ENCODE measurements at places on chromosomes 6 and 20.
A peak's percentile ranks its signal among the peaks of the same experiment; 100 is the strongest.

DNA sequence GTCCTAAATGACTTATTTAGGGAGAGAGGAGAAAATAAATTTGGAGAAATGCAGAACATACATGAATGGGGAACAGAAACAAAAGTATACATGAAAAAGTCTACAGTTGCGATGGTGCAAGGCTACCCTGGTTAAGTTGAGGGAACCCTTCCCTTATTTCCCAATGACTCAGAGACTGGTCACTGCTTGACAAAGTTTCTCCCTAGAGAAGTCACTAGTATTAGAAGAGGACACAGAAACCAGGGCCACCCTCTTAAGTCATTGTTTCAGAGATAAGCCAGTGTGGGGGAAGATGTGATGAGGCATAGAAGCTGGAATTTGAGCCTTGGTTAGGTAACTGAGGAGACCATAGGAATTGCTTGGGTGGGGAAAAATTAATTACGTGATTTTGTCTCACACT lies 24.4 kb upstream of the EDN1 start:
- DNase-seq = no peak

DNA sequence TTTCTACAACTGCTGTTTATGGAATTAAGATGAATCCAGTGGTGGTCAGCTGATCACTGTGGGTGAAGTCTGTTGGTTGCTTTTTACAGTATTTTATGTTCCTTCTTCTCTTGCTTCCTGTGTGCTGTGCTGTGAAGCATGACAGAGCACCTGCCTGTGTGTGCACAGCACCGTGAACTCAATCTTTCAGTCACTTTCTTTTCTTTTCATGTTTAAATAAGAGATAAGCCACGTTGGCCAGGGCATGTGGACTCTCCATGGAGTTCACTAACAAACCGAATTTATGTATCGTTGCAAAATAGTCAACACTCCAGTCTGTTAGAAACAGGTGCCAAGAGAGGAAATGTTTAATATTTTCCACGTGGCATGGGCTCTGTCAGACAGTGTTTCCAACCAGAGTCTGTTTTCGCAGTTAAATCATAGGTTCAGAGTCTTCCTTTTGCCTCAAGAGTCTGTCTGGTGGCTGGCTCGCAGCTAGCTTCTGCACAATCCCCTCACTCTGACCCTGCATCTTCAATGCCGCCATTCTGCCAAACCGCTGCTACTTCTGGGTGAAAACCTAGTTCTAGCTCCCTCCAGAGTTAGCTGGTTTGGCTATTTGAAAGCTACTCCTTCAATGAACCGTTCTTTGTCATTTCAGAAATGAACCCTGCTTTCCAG lies 73.2 kb downstream of the QRSL1 start:
- peak; percentile 63 for DNase-seq

- DNase-seq = no peak
Measured at GRCh38 chr6:113289166-113289565, 568.0 kb upstream of the MARCKS start.

- no peak for DNase-seq
Measured at GRCh38 chr6:160791981-160792418, 90.0 kb downstream of the PLG start.

DNA sequence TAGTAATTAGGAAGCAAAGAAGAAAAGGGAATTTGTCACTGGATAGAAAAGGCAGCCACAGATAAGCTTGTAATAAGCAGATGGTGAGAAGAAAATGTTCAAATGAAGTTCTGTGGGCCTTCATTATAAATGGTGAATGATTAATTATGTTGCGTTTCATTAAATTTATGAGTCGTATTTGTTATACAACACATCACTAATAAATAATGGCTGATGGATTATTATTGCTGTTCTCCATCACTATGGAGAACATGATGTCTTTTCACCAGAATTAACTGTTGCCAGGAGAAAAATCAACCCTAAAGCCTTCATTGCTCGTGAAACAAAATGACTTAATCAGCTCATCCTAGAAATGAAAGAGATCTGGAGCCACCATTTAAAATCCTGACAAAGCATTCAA lies 158.5 kb downstream of the BTBD3 start:
- DNase-seq = no peak

- DNase-seq = no peak
Measured at GRCh38 chr6:84847390-84848160, 83.2 kb upstream of the TBX18 start.

- DNase-seq = peak; percentile 67
Measured at GRCh38 chr6:108958900-108959770, 110.9 kb downstream of the ARMC2 start.

- DNase-seq = peak; percentile 38
Measured at GRCh38 chr6:217048-217659, 75.1 kb upstream of the DUSP22 start.

GRCh38 chr6:159097256-159097655 lies 52.5 kb upstream of the TAGAP start:
- DNase-seq = no peak

GRCh38 chr6:22884456-22884855 lies 315.1 kb downstream of the HDGFL1 start:
- no peak for DNase-seq

- DNase-seq = no peak
Measured at GRCh38 chr6:2669067-2669700, 81.5 kb downstream of the MYLK4 start.

DNA sequence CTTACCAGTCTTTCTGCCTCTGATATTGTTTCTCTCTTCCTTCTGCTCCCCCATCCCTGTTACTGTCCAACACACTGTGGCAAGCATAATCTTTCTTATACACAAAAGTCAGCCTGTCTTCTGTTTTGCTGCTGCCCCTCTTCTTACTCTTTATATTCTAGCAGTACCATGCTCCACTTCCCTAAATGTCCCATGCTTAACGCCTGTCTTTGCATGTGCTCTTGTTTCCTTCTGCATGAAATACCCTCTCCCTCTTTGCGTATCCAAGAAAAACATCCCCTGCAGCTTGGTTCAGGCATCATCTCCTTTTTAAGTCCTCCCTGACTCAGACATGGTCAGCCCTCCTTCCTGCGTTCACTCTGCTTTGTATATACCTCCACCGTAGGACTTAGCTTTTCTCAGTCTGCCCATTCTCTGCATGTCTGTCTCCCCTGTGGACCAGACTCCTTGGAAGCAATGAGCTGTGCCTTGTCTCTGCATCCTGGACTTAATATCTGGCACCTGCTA lies 103.9 kb downstream of the CTNNBL1 start:
- no peak for DNase-seq

- DNase-seq = no peak
Measured at GRCh38 chr6:35600659-35601125, 88.0 kb upstream of the TULP1 start.

DNA sequence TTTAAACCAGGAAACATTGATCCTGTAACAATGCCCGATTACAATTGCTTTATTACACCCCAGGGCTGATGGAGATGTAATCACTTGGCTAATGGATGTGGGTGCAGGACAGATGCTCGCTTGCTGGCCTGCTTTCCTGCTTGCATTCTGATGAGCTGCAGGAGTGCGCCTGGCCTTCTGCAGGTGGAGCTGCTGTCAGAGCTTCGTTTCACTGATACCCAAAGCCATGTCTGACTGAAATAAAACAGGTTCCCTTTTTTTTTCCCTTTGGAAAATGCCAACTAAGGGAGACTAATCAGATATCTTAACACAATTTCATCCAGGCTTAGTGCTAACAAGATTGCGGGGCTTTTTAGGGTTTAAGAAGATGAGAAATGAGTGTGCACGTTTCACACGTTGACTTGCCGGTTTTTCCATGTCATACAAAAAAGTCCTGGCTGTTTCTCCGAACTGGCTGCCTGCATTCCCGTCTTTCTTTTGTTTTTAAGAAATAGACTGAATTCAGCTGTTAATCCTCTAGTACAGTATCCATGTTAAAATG lies 60.7 kb downstream of the VAPB start:
- no peak for DNase-seq

GRCh38 chr6:109978174-109979032 lies at the start of gene GPR6:
TSS of gene GPR6 (plus strand) at chr6:109978311. CDS start at chr6:109979113, 802 bp downstream.
- peak; percentile 48 for DNase-seq

GRCh38 chr6:45709781-45710220 lies 305.9 kb downstream of the CLIC5 start:
- no peak for DNase-seq

DNA sequence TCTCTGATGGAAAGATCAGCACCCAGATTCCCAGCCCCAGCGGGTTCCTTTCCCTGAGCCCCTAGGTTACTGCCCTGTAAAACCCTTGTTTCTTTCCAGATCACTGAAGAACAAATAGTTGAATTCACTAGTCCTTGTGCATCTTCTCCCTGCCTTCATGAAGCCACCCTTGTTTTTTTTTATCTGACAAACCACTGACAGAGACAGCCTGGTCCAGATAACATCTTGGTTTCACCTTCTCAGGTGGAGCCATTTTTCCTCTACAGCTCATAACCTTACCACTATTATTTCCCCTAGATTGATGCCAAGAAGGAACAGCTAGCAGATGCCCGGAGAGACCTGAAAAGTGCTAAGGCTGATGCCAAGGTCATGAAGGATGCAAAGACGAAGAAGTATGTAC lies 15.9 kb upstream of the PLCG1 start:
- DNase-seq = no peak

DNA sequence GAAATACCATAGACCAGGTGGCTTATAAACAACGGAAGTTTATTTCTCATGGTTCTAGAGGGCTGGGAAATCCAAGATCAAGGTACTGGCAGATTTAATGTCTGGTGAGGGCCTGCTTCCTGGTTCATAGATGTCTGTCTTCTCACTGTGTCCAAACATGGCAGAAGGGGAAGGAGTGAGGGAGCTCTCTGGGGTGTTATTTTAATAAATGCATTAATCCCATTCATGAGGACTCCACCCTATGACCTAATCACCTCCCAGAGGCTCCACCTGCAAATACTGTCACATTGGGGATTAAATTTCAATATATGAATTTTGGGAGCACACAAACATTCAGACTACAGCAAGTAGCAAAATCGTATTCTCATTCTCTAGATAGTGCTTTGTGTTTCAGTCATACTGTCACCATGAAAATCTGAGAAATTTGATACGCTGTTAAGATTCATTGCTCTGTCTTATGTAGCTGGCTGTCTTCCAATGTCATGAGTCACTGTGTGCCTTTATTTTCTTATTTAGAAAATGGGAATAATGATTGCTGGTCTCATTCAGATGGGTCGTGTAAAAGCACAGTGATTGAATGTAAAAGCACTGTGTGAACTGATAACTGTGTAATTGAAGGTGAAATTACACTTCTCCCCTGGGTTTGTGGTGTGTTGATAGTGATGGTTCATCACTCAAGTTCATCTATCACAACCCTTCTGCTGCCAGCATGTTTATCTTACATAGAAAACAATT lies 8.9 kb upstream of the ERVFRD-1 start:
- no peak for DNase-seq

GRCh38 chr6:16921399-16922110 lies 160.3 kb upstream of the ATXN1 start:
- no peak for DNase-seq

- DNase-seq = no peak
Measured at GRCh38 chr20:43525021-43525420, 17.5 kb downstream of the L3MBTL1 start.

DNA sequence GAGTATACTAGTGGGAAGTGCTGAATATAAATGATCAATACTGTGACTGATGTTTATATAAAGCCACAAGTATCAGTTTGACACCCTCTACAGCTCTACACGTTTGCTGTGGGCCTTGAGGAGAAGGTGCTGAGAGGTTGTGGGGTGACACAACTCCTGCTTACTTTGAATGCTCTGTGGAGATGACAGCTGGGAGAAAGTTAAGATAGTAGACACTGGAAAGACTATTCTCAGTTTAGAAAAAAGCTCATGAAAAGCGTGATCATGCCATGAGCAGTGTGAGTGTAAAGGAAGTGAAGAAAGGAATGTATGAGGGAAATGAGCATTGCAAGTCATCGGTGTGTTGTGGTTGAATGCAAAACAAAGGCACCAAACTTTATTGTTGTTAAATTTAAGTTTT lies 215.8 kb downstream of the UTRN start:
- DNase-seq = no peak

GRCh38 chr20:9831032-9831431 lies 7.8 kb downstream of the PAK5 start:
- DNase-seq = no peak

DNA sequence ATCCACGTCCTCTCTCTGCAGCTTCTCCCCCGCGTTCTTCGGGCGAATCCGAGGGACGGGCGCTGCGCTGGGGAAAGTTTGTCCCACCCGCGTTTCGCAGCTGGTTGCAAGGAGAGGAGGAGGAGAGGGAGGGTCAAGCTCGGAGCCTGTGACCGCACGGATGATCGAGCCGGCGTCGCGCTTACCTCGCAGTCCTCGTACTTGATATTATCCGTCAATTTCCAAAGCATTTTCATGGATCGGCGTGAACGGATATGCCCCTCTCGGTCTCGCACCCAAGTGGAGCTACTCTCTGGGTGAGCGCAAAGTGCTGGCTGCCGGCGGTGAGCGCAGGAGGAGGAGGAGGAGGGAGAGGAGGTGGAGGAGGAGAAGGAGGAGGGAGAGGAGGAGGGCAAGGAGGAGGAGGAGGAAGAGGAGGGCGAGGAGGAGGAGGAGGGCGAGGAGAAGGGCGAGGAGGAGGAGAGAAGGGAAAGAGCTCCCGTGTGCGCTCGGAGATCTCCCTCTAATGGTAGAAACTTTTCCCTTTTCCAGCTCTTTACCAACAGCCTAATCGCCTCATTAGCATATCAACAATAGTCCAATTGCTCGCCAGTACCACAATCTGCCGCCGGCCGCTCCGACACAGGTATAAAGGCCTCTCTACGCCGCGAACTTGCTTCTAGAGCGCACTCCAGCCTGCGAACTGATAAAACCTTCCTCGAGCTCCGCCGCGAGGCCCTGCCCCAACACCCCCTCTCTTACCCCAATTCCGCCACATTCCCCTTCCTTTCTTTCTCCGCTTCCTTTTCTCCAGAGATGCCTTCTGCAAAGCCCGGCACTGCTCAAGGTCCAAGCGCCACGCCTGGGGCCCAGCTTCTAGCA lies at the start of gene TFAP2A:
TSS of gene TFAP2A (minus strand) at position 319 of the 861 bp plus-strand sequence. CDS start at position 236, 83 bp downstream.
- DNase-seq = no peak

DNA sequence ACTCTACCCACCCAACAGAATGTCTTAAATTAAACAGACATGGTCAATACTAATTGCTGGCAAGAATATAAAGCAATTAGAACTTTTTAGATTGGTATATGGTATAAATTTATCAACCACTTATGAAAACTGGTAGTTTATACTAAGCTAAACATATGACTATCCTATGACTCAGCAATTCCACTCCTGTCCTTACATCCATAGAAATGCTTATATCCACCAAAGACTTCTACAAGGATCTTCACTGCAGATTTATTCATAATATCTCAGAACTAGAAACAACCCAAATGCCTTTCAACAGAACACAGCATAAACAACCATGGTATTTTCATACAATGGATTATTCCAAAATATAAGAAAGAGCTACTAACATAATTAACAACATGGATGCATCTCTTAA lies 4.6 kb downstream of the ZNF184 start:
- DNase-seq = no peak
